ENCODE measurements at places on chromosomes 2 and 18.

DNA sequence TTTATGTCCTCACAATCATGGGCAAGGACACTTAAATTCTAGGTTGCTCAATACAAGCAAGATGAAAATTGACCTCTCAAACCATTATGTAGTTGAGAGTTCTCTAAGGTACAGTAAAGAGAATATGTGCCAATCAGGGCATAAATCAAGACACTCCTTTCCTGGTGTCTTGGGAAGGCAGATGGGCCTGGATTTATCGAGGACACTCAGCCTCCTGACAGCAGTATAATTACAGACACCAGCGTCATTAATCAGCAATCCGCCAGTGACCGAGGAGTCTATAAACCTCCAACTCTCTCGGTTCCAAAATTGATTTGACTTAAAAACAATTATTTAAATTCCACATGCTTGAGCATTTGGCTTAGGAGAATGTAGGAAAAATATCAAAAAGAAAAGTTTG lies 75.7 kb upstream of the DAPL1 start:
- no peak for DNase-seq

DNA sequence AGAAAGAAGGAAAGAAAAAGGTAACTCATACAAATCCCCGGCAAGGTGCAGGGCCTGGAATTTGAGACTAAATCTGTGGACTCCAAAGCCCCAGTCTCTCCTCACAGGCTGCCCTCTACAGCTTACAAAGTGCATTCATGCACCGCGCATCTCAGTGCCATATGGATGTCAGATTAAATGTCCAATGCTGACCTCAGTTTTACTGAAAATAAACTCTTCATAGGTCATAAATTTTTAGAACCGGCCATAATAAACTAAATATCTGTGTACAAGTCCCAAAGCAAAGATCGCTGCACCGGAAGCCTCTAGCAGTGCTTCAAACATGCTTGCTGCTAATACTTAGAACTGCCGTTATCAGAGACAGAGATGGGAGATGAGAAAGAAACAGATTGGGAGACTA lies 17.7 kb downstream of the ST6GAL2 start:
- no peak for DNase-seq

- no peak for DNase-seq
Observed at GRCh38 chr2:133026536-133027177, 356.7 kb upstream of the LYPD1 start.

DNA sequence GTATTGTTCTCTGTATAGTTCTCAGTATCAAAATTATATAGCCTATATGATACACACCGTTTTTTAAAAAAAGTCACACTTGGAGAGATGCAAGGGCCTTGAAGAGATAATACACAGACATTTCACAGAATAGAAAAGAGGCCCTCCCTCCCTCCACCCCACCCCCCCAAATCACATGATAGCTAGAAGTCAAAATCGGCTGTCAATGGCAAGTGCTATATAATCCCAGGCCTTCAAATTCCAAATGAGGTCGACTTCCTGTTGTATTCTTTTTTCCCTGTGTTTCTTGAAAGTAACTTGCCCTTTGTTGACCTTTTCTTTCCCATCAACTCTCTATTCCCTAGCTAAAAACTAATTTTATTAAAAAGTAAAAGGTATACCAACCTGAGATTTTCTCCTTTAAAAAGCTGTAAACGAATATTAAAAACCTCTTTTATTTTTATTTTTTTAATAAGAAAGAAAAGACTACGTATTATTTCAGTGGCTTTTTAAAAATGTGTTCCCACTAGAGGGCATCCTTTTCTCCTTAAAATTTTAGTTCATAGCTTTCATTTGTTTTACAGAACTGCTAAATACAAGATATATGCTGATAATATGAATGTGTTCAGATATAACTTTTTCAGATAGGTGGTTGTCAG lies 46.6 kb downstream of the KCMF1 start:
- no peak for DNase-seq

- DNase-seq = no peak
Observed at GRCh38 chr2:17620841-17621240, 80.3 kb downstream of the VSNL1 start.

- DNase-seq = no peak
Observed at GRCh38 chr2:216624251-216624650, 9.0 kb upstream of the IGFBP2 start.

- no peak for DNase-seq
Observed at GRCh38 chr18:10299643-10300042, 154.8 kb upstream of the APCDD1 start.

DNA sequence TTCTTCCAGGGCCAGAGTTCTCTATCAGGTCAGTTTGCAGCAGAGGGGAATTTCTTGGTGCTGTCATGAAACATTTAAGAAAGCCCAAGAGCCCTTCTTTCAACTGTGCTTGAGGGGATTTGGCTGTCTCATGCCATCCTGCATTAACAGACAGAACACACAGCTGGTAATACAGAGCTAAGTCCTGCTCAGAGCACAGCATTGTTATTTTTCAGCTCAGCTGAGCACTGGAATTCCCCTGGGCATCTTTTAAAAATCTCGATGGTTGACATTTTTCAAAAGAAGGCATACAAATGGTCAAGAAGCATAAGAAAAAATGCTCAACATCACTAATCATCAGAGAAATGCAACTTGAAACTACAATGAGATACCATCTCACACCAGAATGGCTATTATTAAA lies 14.9 kb upstream of the IL1R2 start:
- DNase-seq = no peak

- DNase-seq = no peak
Observed at GRCh38 chr2:172195836-172196376, 93.2 kb upstream of the DLX2 start.

- no peak for DNase-seq
Observed at GRCh38 chr2:239136203-239136602, 264.6 kb downstream of the HDAC4 start.

DNA sequence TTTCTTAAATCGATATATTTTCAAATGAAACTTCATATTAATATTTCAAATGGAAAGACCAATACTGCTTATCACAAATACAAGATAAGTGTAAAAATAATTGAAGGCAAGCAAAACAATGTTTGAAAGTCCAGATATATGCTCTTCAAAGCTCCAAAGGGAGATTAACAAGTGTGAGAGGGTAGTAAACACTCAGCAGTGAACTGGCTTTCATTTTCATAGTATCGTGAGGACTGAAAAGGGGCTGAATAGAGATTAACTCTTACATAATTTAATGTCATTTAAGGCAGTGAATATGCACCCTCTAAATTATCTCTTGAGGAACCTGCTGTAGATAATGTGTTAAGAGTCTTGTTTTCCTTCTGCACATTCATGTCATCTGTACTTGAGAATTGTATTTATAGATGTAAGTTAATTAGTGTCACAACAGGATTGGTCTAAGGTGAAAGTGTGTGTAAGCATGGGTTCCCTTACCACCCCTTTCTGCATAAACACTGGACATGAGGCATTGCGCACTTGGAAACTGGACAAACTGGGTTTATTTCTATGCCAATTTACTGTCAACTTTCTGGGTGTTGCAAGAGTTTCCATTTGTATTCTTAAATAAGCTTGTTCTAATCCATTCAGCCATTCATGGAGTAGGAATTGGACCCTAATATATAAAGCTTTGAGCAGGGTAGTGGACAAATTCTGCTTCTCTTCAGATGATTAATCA lies 76.7 kb upstream of the SESTD1 start:
- DNase-seq = no peak

- no peak for DNase-seq
Observed at GRCh38 chr2:51000849-51001617, 30.9 kb downstream of the NRXN1 start.

DNA sequence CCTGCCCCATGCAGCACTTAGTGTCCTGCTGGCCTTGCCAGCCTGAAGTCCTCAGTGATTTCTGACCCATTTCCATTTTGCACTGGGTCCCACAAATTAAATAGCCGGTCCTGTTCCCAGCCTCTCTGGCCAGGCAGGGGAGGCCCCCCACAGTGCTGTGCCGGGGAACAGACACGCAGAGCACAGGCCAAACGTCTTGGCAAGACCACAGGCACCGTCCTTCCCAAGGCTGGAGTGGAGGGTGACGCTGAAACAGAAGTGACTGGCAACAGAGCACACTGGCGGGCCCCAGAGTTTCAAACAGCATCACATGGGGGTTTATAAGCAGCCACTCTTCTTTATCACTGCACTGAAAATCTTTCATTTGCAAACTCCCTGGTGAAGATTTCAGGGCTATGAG lies 52.2 kb downstream of the EDAR start:
- no peak for DNase-seq

DNA sequence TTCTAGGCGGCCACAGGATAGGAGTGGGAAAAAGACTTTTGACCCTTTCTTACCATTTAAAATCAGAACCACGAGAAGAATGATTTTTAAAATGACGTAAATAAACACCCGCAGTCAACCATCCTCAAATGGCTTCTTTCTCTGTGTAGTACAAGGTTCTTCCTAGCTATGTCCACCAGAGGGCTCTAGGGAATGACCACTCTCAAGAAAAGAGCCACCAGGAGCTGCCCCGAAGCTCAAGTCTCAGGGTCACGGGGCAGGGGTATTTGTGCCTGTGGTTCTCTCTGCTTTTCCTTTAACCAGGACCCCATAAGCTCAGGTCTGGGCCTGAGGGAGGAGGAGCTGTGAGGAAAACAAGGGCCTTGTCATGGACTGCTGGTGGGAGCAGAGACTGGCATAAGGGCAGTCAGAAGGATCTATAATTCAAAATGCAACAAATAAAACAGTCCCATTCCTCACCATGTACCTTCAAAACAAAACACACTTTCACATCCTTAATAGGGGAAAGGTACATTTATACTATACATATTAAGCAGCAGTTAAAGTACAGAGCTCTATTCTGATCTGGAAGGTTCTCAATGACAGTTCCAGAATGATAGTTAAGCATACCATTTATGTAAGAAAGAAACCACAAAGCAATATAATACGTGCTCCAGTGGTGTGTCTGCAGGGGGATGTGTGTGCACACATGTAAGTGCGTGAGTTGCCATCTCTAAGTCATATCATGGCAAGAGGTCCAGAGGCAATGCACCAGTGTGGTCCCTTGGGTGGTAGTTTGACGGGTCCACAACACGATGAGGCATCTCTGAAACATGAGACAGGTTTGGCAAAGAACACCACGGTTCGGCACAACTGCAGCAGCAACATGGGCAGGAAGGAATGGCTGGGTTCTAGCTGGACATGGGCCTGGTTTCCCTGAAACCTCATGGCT lies 18.6 kb downstream of the LYPD1 start:
- DNase-seq = no peak

DNA sequence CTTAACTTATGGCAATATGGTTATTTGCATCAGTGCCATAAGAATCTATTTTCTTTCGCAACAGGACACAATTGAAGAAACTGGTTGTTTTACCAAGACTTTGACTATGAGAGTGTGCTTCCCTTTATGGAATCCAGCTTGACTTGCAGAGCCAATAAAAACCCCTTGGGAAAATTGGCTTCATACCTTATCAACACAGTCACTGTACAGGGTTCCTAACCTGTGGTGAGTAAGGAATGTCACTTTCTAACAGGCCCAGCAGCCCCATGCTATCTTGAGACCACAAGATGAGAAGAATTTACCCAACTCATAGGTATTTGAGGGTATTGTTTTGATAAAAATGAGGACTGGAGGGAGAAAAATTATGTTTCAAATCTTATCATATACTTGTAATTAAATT lies 418.5 kb upstream of the MAP2 start:
- DNase-seq = no peak

DNA sequence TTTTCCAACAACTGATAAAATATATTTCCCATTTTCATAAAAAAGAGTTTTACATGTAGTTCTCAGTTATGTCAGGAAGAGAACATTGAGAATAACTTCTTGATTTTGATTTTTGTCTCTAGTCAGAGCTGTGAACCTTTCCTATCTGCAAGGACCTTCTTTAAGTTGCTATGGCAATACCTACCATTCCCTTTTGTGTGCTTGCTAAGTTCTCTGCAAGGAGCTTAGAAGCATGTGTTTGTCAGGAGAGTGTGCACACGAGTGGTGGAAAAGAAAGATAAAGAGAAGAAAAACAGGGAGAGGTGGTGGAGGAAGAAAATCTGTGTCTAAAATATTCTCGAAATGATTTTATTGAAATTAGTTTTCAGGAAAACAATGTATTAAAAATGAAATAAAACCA lies 140.3 kb upstream of the SLC8A1 start:
- no peak for DNase-seq

- no peak for DNase-seq
Observed at GRCh38 chr2:60463249-60463648, 90.2 kb downstream of the BCL11A start.

- DNase-seq = no peak
Observed at GRCh38 chr2:222000326-222000725, 298.5 kb downstream of the PAX3 start.

DNA sequence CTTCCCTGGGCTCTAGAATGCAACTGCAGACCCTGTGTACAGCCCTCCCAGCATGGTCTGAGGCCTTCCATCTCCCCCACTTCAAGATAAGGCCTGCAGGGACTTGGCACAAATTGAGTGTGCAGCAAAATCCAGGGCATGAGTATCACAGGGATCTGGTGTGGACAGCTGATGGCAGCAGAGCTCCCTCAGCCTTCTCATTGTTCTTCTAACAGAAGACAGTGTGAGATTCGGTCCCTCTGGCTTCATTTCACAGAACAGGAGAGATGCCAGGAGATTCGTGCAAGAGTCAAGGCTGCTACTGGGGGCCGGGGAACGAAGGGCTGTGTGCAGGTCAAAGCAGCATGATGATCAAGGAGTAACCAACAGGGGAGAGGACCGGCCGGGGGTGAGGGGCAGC lies 85.8 kb downstream of the UXS1 start:
- DNase-seq = no peak

GRCh38 chr2:99689145-99689742 lies 199.4 kb upstream of the REV1 start:
- DNase-seq = no peak
